ENCODE measurements at places on chromosomes 1 and 21. TPM values are rescaled to one million over a fixed set of nuclear protein-coding genes. Genes with fewer than 3 reads are reported as not detected.

The MYOC gene
- not detected for total RNA-seq

The PTCH2 gene
- under 0.01 TPM for total RNA-seq

The TAS1R1 gene
- not detected for total RNA-seq

The IQGAP3 gene
- total RNA-seq: 8.0 TPM

The FTCD gene
- total RNA-seq: not detected

The CLCA1 gene
- total RNA-seq: not detected

The LIN9 gene
- 3.8 TPM for total RNA-seq

The KANK4 gene
- 10.5 TPM for total RNA-seq

The CNTN2 gene
- not detected for total RNA-seq

The GJA4 gene
- not detected for total RNA-seq
